Left renal pelvis (tissue), 4 donors: ENCODE measurements at places on chromosomes 1 and 21. TPM values are rescaled to one million over a fixed set of nuclear protein-coding genes. Genes with fewer than 3 reads are reported as not detected.

- DNase-seq, result no peak
Measured at GRCh38 chr1:236422517-236422876, 28.4 kb downstream of the EDARADD start.

DNA sequence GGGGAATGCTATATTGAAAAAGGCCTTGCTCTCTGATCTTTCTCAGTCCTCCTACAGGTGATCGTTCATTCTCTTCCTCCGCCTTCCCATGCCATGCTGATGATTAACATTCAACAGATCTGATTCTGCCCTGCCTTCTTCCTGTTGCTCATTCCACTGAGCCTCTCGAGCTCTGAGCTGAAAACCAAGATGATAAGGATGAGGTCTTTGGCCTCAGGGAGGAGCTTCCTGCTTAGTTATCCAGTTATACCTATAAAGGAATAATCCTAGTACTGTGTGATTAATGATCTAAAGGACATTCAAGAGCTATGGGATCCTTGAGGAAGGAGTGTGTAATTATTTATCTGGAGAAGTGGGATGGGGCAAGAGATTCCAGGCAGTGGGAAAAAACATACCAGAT is 25.2 kb upstream of the MAP3K7CL start:
- DNase-seq, result no peak

GRCh38 chr1:59685101-59685500 is 129.6 kb upstream of the HOOK1 start:
- no peak for DNase-seq

- no peak for DNase-seq
Measured at GRCh38 chr1:21507511-21508270, 1.5 kb upstream of the ALPL start.

The DIP2A gene
- polyA plus RNA-seq, result 49.8 TPM

The COL6A2 gene
- polyA plus RNA-seq, result 227 TPM
